Activated CD8-positive, alpha-beta memory T cell treated with anti-CD3 and anti-CD28 coated beads, Interleukin-2, amount 10 ng/mL, durations not matched to agents 7 days and 5 days (primary cell): ENCODE measurements at places on chromosomes 4 and X. TPM values are rescaled to one million over a fixed set of nuclear protein-coding genes. Genes with fewer than 3 reads are reported as not detected.
A peak's percentile ranks its signal among the peaks of the same experiment; 100 is the strongest.

GRCh38 chr4:74021601-74022000, 16.9 kb downstream of the CXCL3 start:
- peaks cover 2% of the 10 kb centered on the region for H3K27me3 ChIP-seq
- peaks cover 7% of the 10 kb centered on the region for H3K4me1 ChIP-seq
- no peak for DNase-seq
- H3K36me3 ChIP-seq = no peaks in the 10 kb centered on the region
- no peak overlapping the region for H3K4me3 ChIP-seq
- no peak overlapping the region for H3K27ac ChIP-seq

- H3K4me1 ChIP-seq = peaks cover 10% of the 10 kb centered on the region
- DNase-seq = no peak
- no peak overlapping the region for H3K4me3 ChIP-seq
- H3K36me3 ChIP-seq = no peaks in the 10 kb centered on the region
Measured at GRCh38 chr4:83149865-83150652, 35.5 kb upstream of the PLAC8 start.

DNA sequence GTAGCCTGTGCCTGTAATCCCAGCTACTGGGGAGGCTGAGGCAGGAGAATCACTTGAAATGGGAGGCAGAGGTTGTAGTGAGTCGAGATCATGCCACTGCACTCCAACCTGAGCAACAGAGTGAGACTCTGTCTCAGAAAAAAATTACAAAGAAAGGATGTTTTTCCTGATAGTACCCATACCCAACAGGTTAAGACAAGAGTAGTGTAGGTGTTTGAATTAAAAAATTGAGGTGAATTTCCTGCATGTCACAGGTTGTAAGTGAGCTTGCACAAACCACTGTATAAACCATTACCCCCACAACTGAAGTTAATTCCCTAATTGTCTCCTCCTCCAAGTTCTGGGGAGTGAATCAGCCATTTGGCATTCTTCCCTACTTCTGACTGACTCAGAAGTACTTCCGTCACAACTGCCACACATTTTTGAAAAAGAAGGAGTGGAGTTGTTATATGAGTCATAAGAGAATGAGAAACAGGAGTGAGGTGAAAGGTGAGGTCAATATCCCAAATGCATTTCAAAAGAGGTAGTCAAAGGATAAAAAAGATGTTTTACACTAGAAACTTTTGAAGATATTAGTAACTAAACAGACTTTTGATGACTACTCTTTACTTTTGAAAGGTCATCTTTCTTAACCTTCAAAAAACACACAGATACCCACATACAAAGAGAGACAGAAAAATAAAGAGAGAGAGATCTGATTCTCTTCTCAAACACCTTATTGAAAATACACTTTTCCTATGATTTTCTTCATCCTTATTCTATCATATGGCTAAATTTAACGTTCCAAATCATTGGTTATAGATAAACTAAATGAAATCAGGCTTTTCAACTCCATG, 134.5 kb downstream of the BTC start:
- no peak for DNase-seq
- peaks cover 5% of the 10 kb centered on the region for H3K27me3 ChIP-seq
- no peak overlapping the region for H3K4me3 ChIP-seq
- no peaks in the 10 kb centered on the region for H3K4me1 ChIP-seq

GRCh38 chr4:6917461-6918271, 8.0 kb downstream of the TBC1D14 start:
- H3K36me3 ChIP-seq = peaks cover 10% of the 10 kb centered on the region
- H3K27me3 ChIP-seq = no peaks in the 10 kb centered on the region
- H3K27ac ChIP-seq = peak overlapping the region; percentile 73
- peak overlapping the region; percentile 24 for H3K4me3 ChIP-seq
- peak; percentile 62 for DNase-seq

DNA sequence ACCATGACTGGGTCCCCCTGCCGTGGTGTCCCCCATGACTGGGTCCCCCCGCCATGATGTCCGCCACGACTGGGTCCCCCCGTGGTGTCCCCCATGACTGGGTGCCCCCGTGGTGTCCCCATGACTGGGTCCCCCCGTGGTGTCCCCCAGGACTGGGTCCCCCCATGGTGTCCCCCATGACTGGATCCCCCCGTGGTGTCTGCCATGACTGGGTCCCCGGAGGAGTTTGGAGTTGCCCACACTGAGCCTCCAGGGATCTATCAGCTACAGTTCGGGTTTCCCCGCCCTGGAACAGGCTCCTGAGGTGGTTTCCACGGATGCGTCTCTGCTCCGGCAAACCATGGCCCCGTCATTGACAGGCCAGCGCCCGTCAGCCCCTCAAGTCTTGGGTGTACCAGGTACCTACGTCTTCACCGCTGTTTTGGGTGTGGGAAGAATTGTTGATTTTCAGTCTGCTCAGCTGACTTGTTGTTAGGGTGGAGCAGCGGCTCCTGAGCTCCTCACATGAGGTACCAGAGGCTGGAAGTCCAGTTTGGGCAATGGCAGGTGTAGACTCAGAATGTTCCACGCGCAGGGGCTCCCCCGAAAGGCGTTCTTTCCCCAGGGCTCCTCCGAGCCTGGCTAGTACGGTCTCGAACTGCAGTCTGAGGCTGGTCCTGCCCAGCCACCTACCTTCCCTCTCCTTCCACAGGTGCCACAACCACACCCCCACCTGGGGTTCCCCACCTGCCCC, 8.3 kb upstream of the PDE6B start:
- peaks cover 3% of the 10 kb centered on the region for H3K27me3 ChIP-seq
- H3K27ac ChIP-seq = no peak overlapping the region
- H3K4me1 ChIP-seq = no peaks in the 10 kb centered on the region
- H3K4me3 ChIP-seq = no peak overlapping the region
- no peak for DNase-seq

DNA sequence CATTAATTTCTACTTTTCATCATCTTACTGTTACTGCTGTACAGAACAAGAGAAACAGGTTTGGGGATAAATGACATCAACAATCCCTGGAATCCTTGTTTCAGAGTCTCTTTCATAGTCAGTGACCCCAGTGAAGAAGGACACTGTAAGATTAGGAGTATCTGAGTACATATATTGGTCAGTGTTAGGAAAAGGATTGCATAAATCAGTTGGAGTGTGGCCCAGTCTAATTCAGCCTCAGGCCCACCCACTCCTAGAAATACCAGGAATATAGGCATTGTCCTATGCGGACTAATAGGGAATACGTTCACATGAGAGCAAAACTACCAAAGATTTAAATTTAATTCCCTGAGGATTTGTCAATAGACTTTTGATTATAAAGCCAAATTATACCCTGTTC, 237.8 kb downstream of the LDB2 start:
- H3K27ac ChIP-seq = no peak overlapping the region
- no peaks in the 10 kb centered on the region for H3K27me3 ChIP-seq

- no peak overlapping the region for H3K4me3 ChIP-seq
- H3K4me1 ChIP-seq = no peaks in the 10 kb centered on the region
- H3K27me3 ChIP-seq = no peaks in the 10 kb centered on the region
- H3K27ac ChIP-seq = no peak overlapping the region
Measured at GRCh38 chrX:42771506-42772335, 6.2 kb downstream of the PPP1R2C start.

GRCh38 chr4:55553441-55554201, 6.9 kb upstream of the CLOCK start:
- peak overlapping the region; percentile 33 for H3K4me3 ChIP-seq
- peaks cover 47% of the 10 kb centered on the region for H3K27me3 ChIP-seq
- H3K4me1 ChIP-seq = peaks cover 35% of the 10 kb centered on the region

DNA sequence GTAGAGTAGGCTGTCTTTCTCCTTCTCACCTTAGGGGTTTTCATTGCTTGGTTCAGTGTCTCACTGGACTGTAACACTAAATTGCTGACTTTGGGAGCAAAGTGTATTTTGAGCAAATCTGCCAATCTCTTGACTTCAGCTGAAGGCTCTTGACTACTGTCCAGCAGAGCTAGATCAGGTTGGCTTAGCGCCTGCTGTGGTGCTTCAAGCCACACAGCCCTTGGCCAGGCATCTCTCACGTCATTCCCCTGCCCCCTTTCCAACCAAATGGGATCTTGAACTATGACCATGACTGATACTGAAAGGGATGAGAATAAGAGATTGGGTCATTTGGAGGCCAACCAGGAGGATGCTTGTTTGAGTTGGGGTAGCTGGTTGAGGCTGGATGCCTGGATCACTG, 4.8 kb downstream of the SLC16A2 start:
- H3K27me3 ChIP-seq = peaks cover 19% of the 10 kb centered on the region
- H3K4me3 ChIP-seq = no peak overlapping the region
- no peaks in the 10 kb centered on the region for H3K36me3 ChIP-seq
- no peak overlapping the region for H3K27ac ChIP-seq
- H3K4me1 ChIP-seq = peaks cover 5% of the 10 kb centered on the region
- no peak for DNase-seq

DNA sequence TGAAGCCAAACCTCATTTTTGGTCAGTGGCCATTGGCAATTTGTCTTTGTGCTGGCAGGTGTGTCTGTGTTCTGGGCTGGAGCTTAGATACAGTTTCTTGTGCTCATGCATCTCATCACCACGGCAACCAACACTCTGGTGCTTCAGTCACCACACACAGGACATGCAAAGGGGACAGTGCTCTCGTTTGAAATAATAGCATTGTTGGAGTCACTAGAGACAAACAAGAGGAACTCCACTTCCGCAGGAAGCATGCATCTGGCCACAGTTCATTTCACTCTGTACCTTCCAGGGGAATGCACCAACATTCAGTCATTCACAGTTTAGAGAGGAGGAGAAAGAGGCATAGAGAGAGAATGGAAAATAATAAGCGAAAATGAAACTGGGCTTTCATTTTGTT, 267.4 kb downstream of the ANK2 start:
- no peak overlapping the region for H3K27ac ChIP-seq
- no peaks in the 10 kb centered on the region for H3K36me3 ChIP-seq
- peak overlapping the region; percentile 11 for H3K4me3 ChIP-seq
- peak; percentile 63 for DNase-seq

DNA sequence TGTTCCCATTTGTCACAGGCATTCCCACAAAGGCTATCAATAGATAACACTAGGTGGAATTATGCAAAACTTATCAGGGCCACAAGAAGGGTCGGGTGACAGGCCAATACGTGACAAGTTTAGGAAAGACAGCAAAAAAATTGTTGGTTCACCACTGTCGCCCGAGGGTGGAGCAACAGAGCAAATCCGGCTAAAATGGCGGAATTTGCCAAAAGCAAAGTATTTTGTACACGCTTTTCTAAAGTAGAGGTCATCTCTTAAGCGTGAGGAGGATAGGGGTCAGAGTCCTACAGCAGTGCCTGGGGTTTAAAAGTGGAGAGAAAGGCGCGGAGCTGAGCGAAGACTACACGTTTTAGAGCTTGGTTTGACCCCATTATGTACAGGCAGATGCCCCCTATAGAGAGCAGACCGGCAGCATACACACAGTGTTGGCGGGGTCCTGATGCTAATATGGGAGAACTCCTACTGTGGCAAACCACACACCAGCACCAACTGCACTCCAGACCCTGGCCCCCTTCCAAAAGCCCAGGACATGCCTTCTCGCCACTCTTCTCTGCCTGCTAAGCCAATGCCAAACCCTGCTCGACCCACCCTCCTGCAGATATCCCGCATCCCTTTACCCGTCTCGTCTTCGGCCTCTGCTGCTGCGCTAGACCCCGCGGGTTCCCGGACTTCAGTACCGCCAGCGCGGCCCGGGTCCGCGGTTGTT, 733 bp downstream of the CCNA2 start:
- H3K27ac ChIP-seq = peak overlapping the region; percentile 99
- DNase-seq = peak; percentile 76
- no peaks in the 10 kb centered on the region for H3K27me3 ChIP-seq
- peaks cover 41% of the 10 kb centered on the region for H3K4me1 ChIP-seq

DNA sequence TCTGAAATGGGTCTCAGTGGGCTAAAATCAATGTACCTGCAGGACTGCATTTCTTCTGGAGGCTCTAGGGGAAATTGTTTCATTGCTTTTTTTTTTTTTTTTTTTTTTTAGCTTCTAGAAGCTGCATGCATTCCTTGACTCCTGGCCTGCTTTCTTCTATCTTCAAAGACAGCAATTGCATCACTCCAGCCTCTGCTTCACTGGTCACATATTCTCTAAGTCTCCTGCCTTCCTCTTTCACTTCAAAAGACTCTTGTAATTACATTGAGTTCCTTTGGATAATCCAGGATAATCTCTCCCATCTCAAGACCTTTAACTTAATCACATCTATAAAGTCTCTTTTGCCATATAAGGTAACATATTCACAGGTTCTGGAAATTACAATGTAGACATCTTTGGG, 11.3 kb upstream of the PCYT1B start:
- no peaks in the 10 kb centered on the region for H3K4me1 ChIP-seq
- H3K27ac ChIP-seq = no peak overlapping the region
- H3K27me3 ChIP-seq = peaks cover 5% of the 10 kb centered on the region

DNA sequence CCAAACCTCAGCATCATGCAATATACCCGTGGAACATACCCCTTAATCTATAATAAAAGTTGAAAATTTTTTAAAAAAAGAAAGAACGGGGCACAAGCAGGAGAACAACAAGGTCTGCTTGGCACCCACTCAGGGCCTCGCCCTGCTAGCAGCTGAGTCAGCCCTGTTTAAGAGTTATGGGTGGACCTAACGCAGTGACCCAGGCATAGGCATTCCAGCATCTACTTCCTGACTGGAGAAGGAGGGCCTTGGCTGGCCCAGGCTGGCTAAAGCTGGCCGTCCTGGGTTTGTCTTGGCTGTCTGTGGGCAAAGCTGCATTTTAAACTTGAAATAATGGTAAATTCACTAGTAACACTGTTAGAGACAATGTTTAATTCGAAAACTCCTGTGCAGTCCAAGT, 236.7 kb upstream of the PGRMC2 start:
- peaks cover 8% of the 10 kb centered on the region for H3K27me3 ChIP-seq
- no peak for DNase-seq
- H3K4me1 ChIP-seq = no peaks in the 10 kb centered on the region
- H3K4me3 ChIP-seq = no peak overlapping the region
- no peaks in the 10 kb centered on the region for H3K36me3 ChIP-seq

DNA sequence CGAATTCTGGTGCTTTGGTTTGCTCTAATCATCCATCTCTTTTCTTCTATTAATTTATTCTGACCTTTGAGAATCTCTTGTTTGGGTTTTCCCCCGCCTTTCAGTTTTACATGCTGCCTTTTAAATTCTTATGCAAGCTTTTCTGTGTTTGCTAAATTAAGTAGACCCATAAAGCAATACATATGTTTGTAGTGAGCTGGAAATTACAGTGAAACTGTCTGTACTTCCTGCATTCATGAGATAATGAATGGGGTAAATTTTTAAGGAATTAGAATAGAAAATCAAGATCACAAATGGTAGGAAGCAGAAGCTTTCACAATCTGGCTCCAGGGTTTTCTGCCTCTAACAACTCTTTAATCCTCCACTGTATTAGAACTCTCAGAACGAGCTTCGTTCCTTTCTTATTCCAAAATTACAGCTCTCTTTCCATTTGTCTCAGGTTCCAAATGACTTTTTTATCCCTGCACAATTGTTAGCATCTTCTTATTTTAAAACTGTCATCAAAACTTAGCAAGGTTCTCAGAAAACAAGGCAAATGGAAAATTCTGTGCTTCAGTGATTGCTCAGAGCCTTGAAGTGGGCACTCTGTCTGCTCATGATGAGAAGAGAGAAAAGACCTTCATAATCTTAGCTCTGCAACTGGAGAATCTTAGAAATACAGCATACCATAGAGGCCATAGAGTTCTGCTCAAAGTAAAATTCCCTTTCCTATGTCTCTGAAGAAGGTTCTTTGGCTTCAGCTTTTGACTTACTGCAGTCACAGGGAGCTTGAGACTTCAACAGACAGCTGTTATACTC, 108.2 kb downstream of the EGF start:
- DNase-seq = no peak
- no peak overlapping the region for H3K27ac ChIP-seq
- no peaks in the 10 kb centered on the region for H3K36me3 ChIP-seq
- H3K4me1 ChIP-seq = no peaks in the 10 kb centered on the region
- peaks cover 12% of the 10 kb centered on the region for H3K27me3 ChIP-seq

- peaks cover 2% of the 10 kb centered on the region for H3K27me3 ChIP-seq
- H3K4me3 ChIP-seq = no peak overlapping the region
- DNase-seq = no peak
Measured at GRCh38 chr4:16914208-16914607, 15.8 kb upstream of the LDB2 start.

HS3ST1 gene
- 0.19 TPM for total RNA-seq

SFRP2 gene
- not detected for total RNA-seq

ACOT9 gene
- 37.7 TPM for total RNA-seq

C1QTNF7 gene
- not detected for total RNA-seq
